Memory B cell (primary cell): ENCODE measurements at places on chromosomes 6 and 20.

GRCh38 chr6:38153798-38154345 is 334.3 kb downstream of the ZFAND3 start:
- DNase-seq = no peak

GRCh38 chr6:131724114-131724513 is 13.3 kb upstream of the CTAGE9 start:
- DNase-seq = no peak

DNA sequence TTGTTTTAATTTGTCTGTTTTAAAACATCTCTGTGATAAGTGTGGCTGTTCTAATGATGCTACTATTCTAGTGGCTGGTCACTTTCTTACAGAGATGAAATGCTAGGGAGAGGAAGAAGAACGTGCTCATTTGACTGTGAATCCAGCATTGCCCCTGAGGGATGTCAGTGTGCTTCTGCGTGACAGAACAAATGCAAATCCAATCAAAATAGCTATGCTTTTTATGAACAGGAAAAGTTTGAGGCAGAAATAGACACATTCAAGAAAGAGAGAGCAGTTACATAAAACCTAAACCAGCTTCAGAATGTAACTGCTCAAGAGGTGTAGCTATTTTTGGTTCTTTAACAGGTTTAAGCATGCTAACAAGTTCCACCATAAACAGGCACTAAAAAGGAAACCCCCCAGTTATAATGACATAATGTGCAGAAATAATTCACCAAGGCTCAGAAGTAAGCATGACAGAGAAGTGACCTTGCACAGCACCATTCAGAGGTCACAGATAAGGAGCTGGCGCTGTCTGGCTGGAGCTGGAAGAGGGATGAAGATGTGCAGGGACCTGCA is 385.3 kb downstream of the EPM2A start:
- no peak for DNase-seq

GRCh38 chr6:165689699-165690098 is 26.7 kb upstream of the PDE10A start:
- DNase-seq = no peak

DNA sequence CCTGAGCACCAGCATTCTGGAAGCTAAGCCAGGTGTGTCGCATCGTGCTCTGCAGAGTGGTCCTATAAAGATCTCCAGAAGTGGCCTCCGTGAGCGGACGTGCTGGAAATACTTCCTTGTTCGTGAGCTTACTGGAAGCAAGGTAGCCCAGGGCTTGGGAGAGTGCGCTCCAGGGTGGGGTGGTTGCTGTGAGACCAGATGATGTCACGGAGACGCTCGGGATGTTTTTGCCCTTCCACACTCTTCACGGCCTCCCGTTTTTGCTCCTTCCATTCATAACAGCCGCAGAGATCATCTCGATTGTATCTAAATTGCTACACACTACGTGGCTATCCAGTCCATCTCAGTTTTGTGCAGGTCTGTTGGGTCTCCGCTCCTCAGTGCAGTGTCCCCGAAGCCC is 373.4 kb downstream of the THBS2 start:
- no peak for DNase-seq

- DNase-seq = no peak
These were observed 125.1 kb downstream of the MYB start for GRCh38 chr6:135306166-135306565.

GRCh38 chr6:160260803-160261450 is 2.3 kb upstream of the SLC22A2 start:
- DNase-seq = no peak

- DNase-seq = no peak
These were observed 81.3 kb downstream of the AFDN start for GRCh38 chr6:167907837-167908681.

- no peak for DNase-seq
These were observed 8.2 kb upstream of the MTHFD1L start for GRCh38 chr6:150857062-150857944.

DNA sequence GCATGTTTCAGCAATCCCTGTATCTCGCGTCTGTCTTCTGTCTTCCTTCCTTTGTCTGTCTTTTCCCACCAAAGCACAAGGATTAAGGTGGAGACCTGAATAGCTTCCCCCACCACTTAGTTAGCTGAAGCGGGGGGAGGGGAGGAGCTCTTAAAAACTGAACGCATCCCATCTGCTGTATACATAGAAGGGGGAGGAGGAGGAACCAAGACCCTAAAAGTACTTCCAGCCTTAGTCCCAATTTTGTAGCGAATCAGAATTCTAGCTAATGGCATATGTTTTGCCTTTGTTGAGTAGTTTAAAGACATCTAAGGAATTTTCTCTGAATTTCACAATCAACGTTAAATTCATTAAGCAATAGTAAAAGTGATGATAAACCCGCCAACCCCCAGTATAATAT is 47.9 kb downstream of the GNAS start:
- DNase-seq = no peak

GRCh38 chr6:16505711-16506357 is 255.4 kb downstream of the ATXN1 start:
- no peak for DNase-seq

DNA sequence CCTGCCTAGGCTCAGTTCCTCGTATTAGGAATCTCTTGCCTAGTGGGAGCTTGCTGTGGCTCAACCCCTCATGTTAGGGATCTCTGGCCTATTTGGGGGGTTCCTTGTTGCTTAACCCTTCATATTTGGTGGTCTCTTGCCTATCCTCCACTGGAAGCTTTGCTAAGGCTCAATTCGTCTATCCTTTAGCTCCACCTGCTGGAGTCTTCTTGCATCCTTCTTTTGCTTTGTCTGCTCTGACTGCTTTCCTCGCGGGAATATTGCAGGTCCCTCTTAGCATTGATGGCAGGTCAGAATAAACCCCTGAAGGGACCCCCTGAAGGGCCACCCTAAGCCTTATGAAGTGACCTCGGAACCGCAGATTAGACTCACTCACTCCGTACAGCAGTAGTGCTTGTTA is 203.0 kb upstream of the TBX18 start:
- no peak for DNase-seq

DNA sequence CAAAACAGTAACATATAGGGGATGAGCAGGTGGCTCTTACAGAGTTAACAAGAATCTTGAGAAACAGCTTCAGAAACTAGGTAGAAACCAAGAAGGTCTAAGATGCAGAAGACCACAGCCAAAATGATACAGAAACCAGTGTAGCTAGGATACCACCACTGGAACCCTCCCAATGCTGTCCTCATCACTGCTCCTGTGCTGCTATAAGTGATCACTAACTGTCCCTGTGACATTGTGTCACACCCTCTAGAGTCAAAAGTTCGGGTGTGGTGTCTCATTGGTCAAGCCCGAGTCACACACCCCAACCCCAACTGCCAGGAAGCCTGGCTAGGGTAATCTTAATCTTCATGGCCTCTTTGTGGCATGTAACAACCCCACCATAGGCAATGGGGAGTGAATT is 153.1 kb downstream of the RCAN2 start:
- DNase-seq = no peak

DNA sequence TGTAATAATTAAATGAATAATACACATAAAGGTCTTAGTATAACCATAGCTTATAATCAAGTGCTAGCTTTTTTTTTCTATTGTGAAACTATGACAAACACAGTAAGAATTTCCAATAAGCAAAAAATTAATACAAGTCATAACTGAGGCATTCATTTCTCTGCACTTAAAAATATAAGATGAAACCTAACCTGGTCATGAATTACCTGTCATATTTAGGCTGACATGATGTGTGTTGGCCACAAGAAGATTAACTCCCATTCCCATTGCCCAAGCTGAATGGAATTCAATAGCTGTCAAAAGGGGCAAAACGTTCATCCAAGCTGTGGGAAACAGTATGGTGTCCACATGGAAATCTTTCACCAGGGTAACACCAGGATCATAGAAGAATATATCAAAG is 5.4 kb downstream of the VNN2 start:
- DNase-seq = no peak

- no peak for DNase-seq
These were observed 28.4 kb upstream of the PTPN1 start for GRCh38 chr20:50481741-50482140.

DNA sequence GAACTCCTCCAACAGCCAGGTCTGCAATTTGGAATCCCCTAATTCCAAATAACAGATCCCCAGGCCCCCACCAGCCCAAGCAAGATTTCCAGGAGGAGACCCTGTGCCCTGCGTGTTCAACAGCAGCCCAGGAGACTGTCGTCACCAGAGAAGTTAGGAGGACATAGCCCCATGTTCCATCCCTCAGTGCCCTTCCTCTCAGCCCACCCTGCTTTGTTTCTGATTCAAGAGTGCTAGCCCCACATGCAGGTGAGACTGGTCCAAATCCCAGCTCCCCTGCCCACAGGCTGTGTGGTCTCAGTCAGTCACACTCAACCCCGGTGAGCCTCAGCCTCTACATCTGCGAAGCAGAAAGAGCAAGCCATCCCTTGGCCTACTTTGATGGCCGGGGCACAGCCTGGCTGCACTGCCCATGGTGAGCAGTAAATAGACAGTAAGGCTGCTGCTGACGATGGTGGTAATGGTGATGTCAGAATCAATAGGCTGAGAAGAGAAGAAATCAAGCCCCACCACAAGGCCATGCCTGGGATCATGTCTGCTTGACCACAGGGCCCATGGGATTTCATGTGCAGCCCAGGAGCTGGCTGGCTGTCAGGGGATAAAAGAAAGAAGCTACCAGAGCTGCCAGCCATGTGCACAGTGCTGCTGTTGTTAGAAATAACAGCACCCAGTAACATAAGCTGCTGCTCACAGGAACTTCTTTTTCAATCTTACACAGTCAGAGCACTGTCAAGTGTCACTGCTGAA is 51.5 kb upstream of the NXT1 start:
- DNase-seq = no peak

DNA sequence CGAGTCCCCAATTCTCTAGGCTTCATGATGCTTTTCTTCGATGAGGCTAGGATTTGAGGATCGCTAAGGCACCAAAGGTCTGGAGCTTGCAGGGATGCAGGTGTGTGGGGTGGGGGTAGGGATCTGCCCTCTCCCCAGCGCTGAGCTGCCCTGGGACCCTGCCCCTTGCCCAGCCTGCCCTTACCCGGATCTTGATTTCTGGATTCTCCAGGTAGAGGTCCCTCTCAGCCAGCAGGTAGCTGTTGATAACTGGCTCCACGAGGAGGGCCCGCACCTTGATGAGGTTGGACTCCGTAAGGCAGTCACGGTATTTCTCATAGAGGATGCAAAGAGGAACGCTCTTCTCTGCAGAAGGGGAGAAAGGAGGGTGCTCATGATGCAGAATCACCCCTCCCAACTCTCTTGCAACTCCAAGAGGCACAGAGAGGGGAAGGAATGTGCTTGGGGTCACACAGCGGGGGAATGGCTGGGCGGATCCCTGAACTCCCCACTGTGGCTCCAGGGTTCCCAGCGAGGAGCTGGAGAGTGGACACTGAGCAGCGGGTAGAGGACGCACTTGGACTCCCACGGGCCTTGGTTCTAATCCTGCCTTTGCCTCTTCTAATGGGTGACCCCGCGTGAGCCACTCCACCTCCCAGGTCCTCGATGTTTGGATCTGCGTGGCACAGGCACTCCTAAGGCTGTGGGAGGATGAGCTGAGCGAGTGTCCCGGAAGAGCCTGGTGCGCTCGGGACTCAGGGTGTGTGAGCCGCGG is 32.7 kb downstream of the TGM2 start:
- no peak for DNase-seq
